Stimulated activated CD4-positive, alpha-beta T cell treated with anti-CD3 and anti-CD28 coated beads, Interleukin-1b, Interleukin-23, amount 100 ng/mL, for 4 hours (primary cell): ENCODE measurements at places on chromosomes 16 and 17.
A peak's percentile ranks its signal among the peaks of the same experiment; 100 is the strongest.

DNA sequence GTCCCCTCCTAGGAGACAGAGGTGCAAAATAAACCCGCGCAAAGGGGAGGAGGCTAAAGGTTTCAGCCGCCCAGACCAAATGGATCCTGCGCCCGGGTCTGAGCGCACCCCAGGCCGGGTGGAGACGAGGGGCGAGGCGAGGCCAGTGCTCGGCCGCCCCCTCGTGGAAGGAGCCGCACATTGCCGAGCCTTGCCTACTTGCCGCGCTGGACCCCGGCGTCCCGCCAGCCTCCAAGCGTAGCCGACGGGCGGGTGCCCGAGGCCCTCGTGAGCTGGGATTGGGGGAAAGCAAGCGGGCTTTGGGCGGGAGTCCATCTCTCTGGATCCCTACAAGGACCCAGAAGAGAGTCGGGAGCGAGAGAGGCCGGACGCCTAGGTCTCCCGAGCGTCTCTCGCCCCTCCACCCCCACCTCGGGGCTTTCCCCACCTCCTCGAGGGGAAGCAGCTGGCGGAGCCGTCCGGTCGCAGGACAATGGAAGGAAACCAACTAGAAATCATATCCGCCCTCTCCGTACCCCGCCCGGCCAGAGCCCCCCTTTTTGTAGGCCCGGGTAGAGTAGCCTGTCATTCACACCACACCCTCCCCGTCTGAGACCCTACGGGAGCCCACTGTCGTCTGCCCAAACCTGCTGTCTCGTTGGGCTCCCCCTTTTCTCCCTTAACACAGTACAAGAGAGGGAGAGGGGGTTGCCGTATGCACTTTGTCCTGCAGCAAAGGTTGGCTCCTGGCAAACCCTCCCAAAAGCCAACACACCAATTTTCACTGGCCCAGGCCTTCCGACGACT, 664 bp upstream of the BCL6B start:
- peak; percentile 73 for DNase-seq

DNA sequence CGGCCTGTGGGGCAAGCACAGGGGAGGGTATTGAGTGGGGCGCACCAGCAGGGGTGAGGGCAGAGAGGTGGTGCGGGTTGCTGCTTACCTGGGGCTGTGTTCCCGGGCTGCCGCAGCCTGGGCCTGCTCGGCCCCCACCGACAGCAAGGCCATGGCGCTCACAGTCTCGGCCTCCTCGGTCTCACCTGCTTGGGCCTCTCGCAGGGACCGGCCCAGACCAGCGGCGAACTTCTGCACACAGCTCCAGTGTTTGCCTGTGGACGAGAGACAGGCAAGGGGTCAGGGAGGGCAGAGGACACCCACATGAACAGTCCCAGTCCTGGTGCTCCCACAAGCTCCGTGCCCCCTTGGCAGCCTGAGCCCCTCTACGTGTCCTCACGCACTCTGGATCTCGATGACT, 7.9 kb downstream of the G6PC3 start:
- no peak for DNase-seq

DNA sequence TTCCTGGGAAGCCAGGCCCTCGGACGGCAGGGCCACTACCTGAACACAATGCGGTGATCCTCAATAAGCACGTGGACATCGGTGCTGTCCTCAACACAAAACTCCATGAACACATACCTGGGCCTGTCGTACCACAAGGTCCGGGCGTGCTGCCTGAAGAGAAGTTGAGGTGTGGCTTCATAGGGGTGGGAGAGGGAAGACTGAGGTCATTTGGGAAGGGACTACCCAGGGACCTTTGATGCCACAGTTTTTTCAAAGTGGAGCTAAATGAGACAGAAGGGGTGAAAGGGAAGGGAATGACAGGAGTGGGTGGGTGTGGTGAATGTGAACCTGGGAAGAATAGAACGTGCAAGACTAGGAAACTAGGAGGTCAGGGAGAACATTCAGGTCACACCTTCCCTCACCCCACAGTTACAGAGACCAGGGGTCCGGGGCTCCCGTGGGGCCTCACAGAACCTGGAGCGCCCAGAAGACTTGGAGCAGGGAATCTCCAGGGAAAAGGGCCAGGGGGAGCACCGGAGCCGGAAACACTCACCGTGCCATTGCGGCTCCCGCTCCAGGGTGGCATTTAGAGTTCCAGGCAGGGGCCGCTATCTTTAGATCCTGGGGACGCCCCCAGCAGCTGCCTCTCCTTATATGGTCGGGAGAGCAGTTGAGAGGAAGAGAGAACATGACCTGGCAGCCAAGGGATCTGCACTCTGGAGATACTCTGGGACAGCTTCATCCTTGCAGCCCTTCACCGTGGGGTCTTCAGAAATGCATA, at the start of gene PTGES3L:
Gene PTGES3L (minus strand): TSS at position 570 of the 763 bp plus-strand sequence. CDS start 27 bp downstream, at position 543.
- DNase-seq, result no peak

DNA sequence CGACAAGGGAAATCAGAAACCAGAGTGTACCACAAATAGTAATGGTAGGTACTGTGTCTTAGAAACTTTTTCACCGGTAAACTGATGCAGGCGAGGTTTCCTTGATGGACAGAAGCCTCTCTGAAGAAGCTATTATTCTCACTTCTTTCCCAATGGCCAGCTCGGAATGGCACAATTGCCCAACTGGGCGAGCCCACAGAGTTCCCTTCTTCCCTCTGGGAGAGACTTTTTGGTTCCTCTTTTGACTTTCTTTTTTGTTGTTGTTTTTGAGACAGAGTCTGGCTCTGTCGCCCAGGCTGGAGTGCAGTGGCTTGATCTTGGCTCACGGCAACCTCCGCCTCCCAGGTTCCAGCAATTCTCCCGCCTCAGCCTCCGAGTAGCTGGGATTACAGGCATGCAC, 16.9 kb downstream of the SLC43A2 start:
- DNase-seq, result no peak

- no peak for DNase-seq
Measured at GRCh38 chr17:33964344-33964979, 290.6 kb upstream of the CCL2 start.

- no peak for DNase-seq
Measured at GRCh38 chr17:43482103-43483012, 1.4 kb upstream of the DHX8 start.

DNA sequence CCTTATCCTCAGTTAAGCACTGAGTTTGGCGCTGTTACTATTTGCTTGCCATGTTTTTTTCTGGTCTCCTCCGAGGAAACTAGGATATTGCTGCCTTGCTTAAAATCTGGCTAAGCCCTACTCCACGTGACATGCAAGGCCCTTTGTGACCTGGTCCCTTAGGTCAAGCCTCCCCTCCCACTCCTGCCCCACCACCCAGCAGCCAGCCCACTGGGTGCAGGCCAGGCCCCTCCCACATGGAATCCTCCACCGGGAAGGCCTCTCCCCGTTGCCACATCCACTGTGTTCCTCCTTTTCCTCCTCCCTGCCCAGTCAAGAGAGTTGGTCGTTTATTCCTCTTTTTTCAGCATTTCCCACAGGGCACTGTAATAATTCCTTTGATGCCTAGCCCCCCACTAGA, 16.2 kb downstream of the PSMD3 start:
- DNase-seq, result no peak

DNA sequence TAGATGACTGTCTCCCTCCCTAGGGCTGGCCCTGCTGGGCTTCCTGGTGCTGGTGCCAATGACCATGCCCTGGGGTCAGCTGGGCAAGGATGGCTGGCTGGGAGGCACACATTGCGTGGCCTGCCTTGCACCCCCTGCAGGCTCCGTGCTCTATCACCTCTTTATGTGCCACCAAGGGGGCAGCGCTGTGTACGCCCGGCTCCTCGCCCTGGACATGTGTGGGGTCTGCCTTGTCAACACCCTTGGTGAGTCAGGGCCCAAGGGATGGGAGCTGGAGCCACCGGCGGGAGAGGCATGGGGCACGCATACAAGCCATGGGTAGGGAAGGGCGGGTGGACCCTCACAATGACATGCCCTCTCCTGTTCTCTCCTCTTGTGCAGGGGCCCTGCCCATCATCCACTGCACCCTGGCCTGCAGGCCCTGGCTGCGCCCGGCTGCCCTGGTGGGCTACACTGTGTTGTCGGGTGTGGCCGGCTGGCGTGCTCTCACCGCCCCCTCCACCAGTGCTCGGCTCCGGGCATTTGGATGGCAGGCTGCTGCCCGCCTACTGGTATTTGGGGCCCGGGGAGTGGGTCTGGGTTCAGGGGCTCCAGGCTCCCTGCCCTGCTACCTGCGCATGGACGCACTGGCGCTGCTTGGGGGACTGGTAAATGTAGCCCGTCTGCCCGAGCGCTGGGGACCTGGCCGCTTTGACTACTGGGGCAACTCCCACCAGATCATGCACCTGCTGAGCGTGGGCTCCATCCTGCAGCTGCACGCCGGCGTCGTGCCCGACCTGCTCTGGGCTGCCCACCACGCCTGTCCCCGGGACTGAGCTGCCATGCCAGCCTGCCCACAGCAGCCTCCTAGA, 2.2 kb downstream of the PAQR4 start:
- no peak for DNase-seq

DNA sequence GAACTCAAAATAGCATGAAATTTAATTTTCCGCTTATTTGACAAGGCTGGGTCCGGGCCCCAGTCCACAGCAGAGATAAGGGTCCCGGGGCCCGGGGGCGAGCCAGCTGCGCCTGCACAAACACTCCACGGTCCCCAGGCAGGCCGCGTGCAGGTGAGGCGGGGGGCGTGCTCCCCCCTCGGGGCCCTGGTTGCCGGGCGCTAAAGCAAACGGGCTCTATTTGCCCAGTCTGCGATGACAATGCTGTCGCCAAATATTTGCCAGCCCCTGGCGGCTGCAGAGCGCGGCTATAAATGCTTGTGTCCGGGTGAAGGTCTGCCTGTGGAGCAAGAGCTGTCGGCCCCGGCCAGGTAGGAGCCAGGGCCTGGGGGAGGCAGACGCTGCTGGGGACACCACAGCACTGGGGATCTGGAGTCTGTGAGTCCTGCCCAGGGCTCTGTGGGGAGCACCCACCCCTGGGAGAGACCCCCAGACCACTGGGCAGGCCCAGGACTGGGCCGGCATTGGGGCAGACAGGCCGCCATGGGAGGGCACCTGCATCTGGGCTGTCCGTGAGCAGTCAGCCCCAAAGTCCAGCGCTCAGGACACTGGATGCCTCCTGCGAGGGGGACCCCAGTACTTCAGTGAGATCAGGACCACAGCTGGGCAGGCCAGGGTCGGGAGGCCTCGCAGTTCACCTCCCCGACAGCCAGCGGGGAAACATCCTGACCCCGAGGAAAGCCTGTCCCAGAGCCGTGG, at the start of gene PERCC1:
Gene PERCC1 (plus strand): TSS at position 320 of the 738 bp plus-strand sequence. CDS start 1,516 bp downstream, outside the sequence.
- DNase-seq, result no peak

- no peak for DNase-seq
Measured at GRCh38 chr16:49854188-49854795, 1.6 kb downstream of the ZNF423 start.

DNA sequence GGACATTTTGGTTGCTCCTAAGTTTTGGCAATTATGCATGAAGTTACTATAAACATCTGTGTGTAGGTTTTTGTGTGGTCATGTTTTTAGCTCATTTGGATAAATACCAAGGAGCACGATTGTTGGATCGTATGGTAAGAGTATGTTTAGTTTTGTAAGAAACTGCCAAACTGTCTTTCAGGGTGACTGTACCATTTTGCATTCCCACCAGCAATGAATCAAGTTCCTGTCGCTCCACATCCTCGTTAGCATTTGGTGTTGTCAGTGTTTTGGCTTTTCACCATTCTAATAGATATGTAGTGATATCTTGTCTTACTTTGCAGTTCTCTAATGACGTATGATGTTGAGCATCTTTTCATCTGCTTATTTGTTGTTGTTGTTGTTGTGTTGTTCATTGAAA, 20.2 kb downstream of the TENT4B start:
- DNase-seq, result no peak

GRCh38 chr16:89586853-89587252, 11.3 kb downstream of the CPNE7 start:
- DNase-seq, result no peak
